ENCODE measurements at places on chromosomes 1 and 21.

DNA sequence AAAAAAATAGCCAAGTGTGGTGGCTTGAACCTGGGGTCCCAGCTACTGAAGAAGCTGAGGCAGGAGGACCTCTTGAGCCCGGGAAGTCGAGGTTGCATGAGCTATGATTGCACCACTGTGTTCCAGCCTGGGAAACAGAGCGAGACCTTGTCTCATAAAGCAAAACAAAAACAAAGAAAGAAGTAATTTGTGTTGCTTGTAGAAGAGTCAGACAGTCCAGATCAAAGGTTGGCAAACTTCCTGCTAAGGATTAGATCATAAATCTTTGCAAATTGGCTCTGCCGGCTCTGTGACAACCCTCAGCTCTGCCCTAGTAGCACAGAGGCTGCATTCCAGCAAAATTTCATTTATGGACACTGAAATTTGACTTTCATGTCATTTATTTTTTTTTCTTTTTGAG lies 19.0 kb upstream of the MFN2 start:
- no peak for DNase-seq

- no peak for DNase-seq
These were observed 246.5 kb downstream of the TOMM20 start for GRCh38 chr1:234881893-234882771.

DNA sequence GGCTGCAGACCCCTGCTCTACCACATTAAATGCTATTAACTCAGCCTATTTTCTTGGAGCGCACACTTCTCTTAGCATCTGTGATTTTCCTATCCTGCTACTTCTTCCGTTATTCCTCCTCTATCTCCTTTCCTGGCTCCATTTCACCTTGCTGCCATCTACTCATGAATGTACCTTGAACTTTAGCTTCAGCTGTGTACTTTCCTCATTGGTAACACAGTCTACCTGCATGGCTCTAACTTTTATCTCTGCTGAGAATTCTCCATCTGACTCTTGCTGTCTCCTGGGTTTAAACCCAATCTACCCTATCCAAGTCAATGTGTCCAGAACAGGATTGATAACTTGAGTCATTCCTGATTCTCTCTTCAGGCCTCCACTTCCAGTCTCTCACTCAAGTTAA lies 67.6 kb upstream of the MCOLN3 start:
- DNase-seq: no peak

- DNase-seq: no peak
These were observed 43.6 kb downstream of the NFYC start for GRCh38 chr1:40734882-40735628.

GRCh38 chr1:18444563-18444962 lies 36.2 kb upstream of the KLHDC7A start:
- no peak for DNase-seq

GRCh38 chr21:44485254-44485793 lies 30.0 kb downstream of the LRRC3 start:
- DNase-seq: no peak

DNA sequence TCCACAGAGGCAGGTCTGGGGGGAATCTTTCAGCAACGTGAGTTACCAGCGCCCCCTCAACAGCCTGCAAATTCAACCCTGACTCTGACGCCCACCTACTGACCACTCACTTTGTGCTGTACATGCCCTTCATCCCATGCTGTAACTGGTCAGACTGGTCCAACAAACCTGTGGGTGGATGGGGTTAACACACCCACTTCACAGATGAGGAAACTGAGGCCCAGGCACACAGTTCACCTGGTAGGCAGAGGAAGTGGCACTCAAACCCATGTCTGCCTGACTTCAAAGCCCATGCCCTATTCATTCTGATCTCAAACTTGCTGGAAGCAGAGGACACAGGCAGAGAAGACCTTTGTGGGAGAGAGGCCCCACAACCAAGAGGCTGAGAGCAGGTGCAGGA lies 172.9 kb downstream of the TRABD2B start:
- DNase-seq: no peak

- DNase-seq: no peak
These were observed 27.9 kb upstream of the EFHD2 start for GRCh38 chr1:15381805-15382204.

DNA sequence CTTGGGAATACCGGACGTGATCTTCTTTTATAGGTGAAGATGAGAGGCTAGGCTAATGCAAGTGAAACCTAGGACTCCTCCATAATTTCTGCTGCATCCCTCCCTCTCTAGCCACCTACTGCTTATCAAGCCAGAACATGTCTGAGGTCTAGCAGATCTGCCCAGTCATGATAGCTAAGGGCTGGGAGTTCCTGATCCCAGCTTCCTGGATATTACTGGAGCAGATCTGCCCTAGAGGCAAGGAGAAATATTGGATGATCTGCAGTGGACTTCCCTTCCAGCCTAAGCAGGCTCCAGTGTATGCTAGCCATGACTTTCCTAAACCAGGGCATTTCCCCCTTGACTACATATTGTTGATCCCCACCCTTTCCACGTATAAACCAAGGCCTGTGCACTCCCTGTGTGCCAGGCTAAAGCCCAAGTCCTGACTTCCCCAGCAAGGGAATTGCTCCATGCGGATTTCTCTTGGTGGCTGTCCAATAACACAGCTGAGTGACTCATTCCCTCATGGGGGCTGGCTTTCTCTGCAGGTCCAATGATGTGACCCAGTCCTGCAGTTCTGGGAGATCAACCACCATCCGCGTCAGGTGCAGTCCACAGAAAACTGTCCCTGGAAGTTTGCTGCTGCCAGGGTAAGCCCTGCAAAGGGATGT lies 15.5 kb upstream of the SARS1 start:
- no peak for DNase-seq

DNA sequence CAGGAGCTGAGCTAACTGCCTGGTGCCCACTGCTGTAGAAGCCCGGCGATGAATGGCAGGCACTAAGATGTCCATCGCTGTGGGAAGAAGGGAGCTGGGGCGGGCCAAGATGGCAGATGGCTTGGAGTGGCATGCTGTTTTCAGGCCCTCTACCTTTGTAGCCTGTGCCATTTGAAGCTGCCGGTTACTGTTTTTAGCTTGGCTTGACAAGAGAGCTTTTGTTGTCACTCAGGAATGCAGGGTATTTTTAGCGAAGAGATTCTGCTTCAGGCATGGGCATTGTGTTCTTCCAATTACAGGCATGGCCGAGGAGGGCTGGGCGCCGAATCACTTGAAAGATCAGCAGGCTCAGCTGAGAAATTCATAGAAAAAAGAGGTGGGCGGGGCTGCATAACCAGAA lies 348.7 kb downstream of the RPS6KC1 start:
- DNase-seq: no peak

Measured in pulmonary artery endothelial cell (primary cell).